ENCODE measurements at places on chromosomes 12 and 14.

DNA sequence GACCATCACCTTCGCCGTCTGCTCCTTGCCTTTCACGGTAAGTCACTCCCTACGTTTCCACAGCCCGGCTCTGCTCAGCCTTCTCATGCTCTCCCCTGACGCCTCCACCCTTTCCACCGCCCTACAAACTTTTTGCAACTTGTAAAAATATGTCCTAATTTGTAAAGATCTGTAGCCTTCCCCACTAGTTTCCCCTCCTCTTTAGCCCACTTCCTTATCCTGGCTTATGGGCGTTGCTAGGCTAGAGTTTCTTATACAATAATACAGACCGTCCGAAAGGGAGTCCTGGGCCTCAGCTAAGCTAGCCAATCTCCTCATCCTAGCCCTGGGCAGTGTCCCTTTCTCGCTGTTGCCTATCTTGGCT, 1.2 kb downstream of the PTGER2 start:
- no peak for DNase-seq

GRCh38 chr12:94235848-94236247, 87.5 kb downstream of the PLXNC1 start:
- DNase-seq = peak; percentile 17

DNA sequence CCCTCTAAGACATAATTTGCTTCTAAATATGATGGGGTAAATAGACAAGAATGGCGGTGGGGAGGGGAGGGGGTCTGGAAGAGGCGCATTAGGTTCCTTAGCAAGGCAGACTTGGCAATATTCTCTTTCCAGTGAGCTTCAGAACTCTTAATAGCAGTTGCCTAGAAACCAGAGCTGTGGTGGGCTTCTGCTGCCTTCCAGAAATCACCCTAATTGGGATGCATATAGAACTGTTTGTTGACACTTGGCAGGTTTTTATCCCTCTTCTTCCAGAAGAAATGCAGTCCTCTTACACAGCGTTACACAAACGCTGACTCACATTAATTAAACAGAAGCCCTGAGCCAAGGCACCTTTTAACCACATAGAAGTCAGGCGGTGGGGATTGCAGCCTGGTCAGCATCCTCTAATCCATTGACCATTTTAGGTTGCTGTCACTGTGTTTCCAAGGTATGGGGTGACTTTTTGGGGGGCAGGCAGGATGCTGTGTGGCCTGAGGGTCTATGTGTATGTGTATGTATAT, 114.1 kb downstream of the CCDC60 start:
- no peak for DNase-seq

DNA sequence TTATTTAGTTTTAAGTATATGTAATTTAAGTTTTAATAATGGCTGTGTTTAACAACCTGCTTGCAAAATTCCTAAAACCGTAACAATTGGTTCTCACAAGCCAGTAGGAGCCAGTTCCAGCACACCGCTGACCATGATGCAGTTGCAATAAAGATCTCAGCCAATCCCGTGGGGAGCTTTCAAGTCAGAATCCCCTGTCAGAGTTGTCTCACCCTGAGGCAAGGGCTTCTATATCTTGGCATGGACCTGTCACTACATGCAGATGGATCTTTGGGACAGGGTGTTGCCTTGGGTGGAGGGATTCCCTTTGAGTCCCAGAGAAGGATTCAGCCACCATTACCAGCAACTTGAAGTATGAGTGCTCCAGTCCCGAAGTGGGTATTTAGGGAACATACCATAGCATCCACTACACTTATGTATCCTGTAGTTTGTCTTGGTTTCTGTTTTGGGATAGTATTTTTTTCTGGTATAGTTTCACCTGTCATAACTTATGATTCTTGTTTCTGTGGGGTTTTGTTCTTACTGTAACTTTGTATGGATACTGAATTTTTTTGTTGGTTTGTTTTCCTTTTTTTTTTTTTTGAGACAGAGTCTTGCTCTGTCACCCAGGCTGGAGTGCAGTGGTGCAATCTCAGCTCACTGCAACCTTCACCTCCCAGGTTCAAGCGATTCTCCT, 30.1 kb upstream of the LIMA1 start:
- no peak for DNase-seq

DNA sequence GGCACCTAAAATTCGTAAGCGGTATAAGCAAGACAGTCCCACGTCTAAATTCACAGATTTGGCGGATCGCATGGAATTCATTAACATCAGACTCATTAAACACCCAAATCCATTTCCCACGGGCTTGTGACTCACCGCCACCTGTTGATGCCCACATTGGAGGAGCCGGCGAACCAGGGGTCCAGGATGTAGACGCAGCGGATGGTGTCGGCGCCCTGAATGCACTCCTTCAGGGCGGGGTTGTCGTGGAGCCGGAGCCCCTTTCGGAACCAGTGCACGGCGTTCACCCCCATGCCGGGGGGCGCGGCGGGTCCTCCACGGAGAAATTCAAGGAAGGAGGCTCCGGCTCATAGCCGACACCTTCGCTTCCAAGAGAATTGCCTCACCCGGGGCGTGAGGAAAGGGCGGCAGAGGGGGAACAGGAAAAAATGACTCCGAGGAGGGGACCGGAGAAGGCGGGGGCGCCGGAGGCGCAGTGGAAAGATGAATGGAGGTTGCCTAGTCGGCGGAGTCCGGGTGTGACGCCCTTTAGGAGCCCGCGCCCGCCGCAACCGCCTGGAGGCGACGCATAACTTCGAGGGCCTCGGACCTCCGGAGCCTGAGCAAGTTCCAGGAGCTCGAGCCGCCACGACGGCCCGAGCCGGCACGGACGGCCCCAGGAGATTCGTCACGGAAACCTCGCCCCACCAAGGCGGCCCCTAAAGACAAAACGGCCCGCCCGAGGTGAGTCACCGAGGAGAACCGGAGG, 506 bp downstream of the CRY1 start:
- peak; percentile 25 for DNase-seq

Data from HEK293T (cell line).